ENCODE measurements at places on chromosomes 12 and 14.

GRCh38 chr12:75884465-75884985 lies 147.1 kb downstream of the PHLDA1 start:
- H3K36me3 ChIP-seq, result no peaks in the 10 kb centered on the region
- H3K4me3 ChIP-seq, result no peak overlapping the region
- no peaks in the 10 kb centered on the region for H3K4me1 ChIP-seq

DNA sequence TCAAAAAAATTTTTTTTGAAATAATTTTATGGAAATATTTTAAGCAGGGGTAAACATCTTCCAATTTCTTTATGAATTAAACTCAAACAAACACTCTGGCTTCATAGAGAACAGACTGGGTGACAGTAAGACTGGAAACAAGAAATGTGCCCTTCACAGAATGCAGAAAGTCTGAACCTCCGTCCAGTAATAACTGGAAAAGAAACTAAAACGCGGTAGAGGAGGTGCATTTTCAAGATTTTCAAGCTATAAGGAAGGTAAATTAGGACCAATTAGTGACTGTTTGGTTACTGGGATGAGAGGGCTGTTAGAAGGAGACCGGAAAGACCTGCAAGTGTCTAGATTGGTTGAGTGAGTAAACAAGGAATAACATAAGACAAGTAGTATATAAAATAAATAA lies 245.7 kb downstream of the CEP128 start:
- no peaks in the 10 kb centered on the region for H3K27me3 ChIP-seq
- ATAC-seq, result no peak
- H3K4me3 ChIP-seq, result no peak overlapping the region
- no peaks in the 10 kb centered on the region for H3K4me1 ChIP-seq
- H3K36me3 ChIP-seq, result no peaks in the 10 kb centered on the region

GRCh38 chr12:90630006-90630405 lies 325.0 kb downstream of the CCER1 start:
- no peak overlapping the region for H3K4me3 ChIP-seq
- H3K4me1 ChIP-seq, result no peaks in the 10 kb centered on the region
- H3K27ac ChIP-seq, result no peak overlapping the region

GRCh38 chr12:3164454-3165077 lies 87.4 kb downstream of the TSPAN9 start:
- H3K4me1 ChIP-seq, result no peaks in the 10 kb centered on the region
- H3K4me3 ChIP-seq, result no peak overlapping the region
- no peak for ATAC-seq
- H3K27ac ChIP-seq, result no peak overlapping the region
- peaks cover 39% of the 10 kb centered on the region for H3K27me3 ChIP-seq

- no peak overlapping the region for H3K27ac ChIP-seq
- ATAC-seq, result no peak
- no peaks in the 10 kb centered on the region for H3K4me1 ChIP-seq
- no peaks in the 10 kb centered on the region for H3K27me3 ChIP-seq
- H3K36me3 ChIP-seq, result no peaks in the 10 kb centered on the region
- no peak overlapping the region for H3K4me3 ChIP-seq
Measured at GRCh38 chr14:37116933-37117849, 55.2 kb downstream of the SLC25A21 start.

GRCh38 chr12:44876544-44877410 lies 662 bp upstream of the NELL2 start:
- ATAC-seq, result peak; percentile 58
- H3K27ac ChIP-seq, result no peak overlapping the region
- H3K36me3 ChIP-seq, result no peaks in the 10 kb centered on the region
- H3K4me3 ChIP-seq, result peak overlapping the region; percentile 81
- peaks cover 50% of the 10 kb centered on the region for H3K27me3 ChIP-seq

DNA sequence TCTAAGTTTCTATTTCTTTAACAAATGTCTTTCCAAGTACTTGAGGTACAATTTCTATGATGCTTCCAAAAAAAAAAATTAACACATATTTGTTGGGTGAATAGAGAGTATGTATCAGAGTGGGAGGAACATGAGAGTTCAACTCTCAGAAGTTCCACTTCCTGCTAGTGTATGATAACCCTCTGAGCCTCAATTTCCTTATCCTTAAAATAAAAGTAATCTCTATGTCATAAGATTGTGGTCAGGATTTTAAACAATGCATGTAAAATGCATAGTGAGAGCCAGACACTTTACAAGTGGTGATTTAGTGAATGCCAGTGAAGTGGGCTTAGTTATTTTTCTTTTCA lies 270.3 kb upstream of the AMIGO2 start:
- ATAC-seq, result peak; percentile 66
- no peaks in the 10 kb centered on the region for H3K27me3 ChIP-seq
- H3K4me1 ChIP-seq, result peaks cover 43% of the 10 kb centered on the region
- peak overlapping the region; percentile 92 for H3K27ac ChIP-seq
